ENCODE measurements at places on chromosomes 1 and 21. TPM values are rescaled to one million over a fixed set of nuclear protein-coding genes. Genes with fewer than 3 reads are reported as not detected.

- no peak for DNase-seq
- no peak overlapping the region for H3K4me3 ChIP-seq
- no peak overlapping the region for H3K27ac ChIP-seq
- H3K4me1 ChIP-seq, result no peaks in the 10 kb centered on the region
These were observed 386.6 kb downstream of the KIF26B start for GRCh38 chr1:245541369-245541768.

DNA sequence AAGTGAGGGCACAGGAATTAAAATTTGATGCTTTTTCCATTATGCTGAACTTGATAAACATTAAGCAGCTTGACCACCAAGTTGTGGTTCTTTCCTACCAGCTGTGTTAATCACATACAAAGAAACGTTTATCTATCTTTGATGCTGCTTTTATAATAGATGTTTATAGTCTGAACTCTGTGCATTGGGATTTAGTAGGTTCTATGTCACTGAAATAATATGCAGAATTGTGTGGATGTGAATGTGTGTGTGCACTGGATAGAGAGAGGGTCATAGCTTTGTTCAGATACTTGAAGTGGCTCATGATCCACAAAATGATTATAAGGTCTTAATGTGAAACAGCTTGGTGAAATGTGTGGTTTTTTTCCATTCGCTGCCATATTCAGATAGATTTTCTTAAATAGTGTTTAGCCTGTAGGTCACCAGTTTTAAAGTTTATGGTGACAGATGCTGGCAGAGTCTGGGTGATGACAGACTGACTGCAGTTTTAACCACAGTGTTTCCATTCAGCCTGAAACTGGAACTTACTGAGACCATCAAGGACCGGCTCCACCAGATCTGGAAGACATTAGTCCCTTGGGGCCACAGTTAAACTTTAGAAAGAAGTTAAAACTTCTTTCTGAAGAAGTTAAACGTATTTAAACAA, 10.2 kb downstream of the DDI2 start:
- no peak overlapping the region for H3K27ac ChIP-seq
- no peaks in the 10 kb centered on the region for H3K4me1 ChIP-seq

GRCh38 chr1:117892512-117892911, 36.9 kb downstream of the GDAP2 start:
- H3K36me3 ChIP-seq, result no peaks in the 10 kb centered on the region
- no peak overlapping the region for H3K4me3 ChIP-seq
- H3K27me3 ChIP-seq, result no peaks in the 10 kb centered on the region
- H3K4me1 ChIP-seq, result no peaks in the 10 kb centered on the region

DNA sequence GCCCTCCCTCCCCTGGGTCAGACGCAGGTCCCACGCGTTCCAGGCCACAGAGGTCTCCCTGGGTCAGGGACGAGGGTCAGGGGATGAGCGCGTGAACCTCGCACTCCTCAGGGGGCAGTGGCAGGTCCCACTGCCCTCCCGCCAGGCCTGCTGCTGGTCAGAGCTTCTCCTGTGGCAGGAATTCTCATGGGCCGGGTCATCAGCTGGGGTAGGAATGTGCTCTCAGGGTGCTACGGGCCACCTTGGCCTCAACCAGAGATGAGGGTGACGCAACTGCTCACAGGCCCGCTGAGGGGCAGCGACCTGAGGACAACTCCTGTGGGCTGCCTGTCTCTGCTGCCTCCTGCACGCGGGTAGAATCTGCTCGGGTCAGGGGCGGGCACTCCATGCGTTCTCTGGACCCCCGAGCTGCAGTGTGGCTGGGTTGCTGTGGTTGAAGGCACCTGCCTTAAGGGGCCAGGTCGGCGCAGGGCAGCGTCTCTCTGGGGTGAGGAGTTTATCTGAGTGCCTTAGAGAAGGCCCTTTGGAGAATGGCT, 128.8 kb downstream of the PRDM16 start:
- no peak overlapping the region for H3K4me3 ChIP-seq
- no peak for DNase-seq
- no peak overlapping the region for H3K27ac ChIP-seq
- H3K36me3 ChIP-seq, result no peaks in the 10 kb centered on the region
- no peaks in the 10 kb centered on the region for H3K27me3 ChIP-seq
- no peaks in the 10 kb centered on the region for H3K4me1 ChIP-seq

DNA sequence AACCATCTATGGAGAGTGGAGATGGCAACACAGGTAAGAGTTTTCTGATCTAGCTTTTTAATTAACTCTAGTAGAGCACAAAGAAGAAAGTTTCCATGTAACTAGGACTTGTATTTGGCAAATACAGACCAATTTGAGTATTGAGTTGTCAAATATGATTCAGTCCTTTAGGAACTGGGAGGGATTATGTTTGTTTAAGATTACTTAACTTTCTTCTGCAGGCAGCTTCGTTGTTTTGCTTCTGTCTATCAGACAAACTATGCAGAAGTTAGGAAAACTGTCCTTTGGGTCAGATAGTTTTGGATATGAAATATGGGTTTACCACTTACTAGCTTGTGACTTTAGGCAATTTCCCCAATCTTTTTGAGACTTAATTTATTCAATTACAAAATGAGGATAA, 111.8 kb downstream of the POU2F1 start:
- H3K27ac ChIP-seq, result no peak overlapping the region
- no peak overlapping the region for H3K4me3 ChIP-seq
- peaks cover 8% of the 10 kb centered on the region for H3K4me1 ChIP-seq

DNA sequence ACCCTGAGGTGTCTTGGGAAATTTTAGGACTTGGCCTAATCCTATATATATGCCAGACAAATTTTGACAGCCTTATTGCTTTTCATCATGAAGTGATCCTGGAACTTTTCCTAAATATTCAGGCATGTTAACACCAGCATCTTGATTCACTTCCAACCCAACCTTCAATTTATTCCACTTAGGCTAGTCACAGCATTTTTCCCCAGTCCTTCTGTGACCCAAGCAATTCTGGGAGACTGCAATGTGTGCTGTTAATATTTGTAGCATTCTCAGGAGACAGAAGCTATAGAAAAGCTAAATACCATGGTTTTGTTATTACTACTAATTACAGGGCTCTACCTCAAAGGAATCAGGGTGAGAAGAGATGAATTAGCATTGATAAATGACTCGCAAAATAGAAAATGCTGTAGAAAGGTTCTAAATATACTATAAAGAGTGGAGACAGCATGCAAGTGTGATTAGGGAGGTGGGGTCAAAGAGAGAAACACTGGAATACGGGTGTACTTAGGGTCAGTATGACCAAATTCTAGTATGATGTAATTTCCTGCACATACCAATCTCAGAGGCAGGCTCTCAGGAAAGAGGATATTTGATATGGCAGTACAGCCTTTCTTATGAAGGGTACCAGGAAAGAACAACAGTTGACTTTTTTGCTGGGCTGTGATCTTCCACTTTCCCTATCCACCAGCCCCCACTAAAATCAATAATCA, 29.1 kb downstream of the PRRX1 start:
- peak overlapping the region; percentile 19 for H3K27ac ChIP-seq
- no peaks in the 10 kb centered on the region for H3K36me3 ChIP-seq
- no peaks in the 10 kb centered on the region for H3K4me1 ChIP-seq
- no peak overlapping the region for H3K4me3 ChIP-seq
- no peaks in the 10 kb centered on the region for H3K27me3 ChIP-seq

The OR2T2 gene
- total RNA-seq, result not detected

GRCh38 chr1:110012100-110012780, 22.2 kb upstream of the STRIP1 start:
- H3K27ac ChIP-seq, result peak overlapping the region; percentile 14
- peaks cover 83% of the 10 kb centered on the region for H3K36me3 ChIP-seq
- no peak for DNase-seq
- no peaks in the 10 kb centered on the region for H3K27me3 ChIP-seq
- no peaks in the 10 kb centered on the region for H3K4me1 ChIP-seq

The ASB17 gene
- total RNA-seq, result not detected

DNA sequence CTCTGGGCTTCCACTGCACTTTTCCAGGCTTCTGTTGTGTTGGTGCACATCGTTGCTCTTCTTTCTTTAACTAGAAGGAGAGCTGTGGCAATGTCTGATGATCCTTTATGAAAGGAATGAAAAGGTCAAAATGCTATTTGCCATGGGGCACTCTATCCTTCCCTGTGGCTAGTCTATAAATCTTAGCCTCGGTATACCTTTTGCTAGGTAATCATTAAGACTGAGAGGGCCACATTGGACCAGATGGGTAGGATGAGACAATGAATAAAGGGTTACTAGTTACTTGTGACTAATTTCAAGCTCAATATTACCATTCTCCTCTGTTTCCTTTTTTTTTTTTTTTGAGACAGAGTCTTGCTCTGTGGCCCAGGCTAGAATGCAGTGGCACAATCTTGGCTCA, 89.4 kb upstream of the C1orf87 start:
- DNase-seq, result no peak
- no peaks in the 10 kb centered on the region for H3K36me3 ChIP-seq
- H3K27me3 ChIP-seq, result no peaks in the 10 kb centered on the region
- H3K27ac ChIP-seq, result no peak overlapping the region

The LCE1A gene
- not detected for total RNA-seq

The CD247 gene
- 1.8 TPM for total RNA-seq

DNA sequence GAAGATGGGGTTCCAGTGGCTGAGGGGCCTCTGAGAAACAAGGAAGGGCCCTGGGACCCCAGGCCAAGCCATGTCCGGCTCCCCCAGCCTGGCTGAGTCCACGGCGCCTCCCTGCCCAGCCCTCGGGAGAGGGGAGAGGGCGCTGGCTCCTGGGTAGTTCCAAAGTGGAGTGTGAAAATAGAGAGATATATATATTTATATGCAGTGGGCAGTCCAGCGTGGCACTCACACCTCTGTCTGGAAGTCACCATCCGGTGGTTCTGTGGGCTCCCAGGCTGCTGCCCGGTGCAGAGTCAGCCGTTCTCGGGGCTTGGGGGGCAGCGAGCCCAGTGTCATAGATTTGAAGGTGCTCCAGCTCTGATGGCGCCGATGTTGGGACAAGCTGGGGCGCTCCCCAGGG, 23.4 kb upstream of the COL16A1 start:
- no peak overlapping the region for H3K27ac ChIP-seq
- no peak for DNase-seq
- no peaks in the 10 kb centered on the region for H3K4me1 ChIP-seq
- no peaks in the 10 kb centered on the region for H3K27me3 ChIP-seq

GRCh38 chr1:63405021-63405420, 37.6 kb downstream of the ALG6 start:
- H3K27ac ChIP-seq, result no peak overlapping the region
- DNase-seq, result no peak
- H3K4me3 ChIP-seq, result no peak overlapping the region
- no peaks in the 10 kb centered on the region for H3K4me1 ChIP-seq

DNA sequence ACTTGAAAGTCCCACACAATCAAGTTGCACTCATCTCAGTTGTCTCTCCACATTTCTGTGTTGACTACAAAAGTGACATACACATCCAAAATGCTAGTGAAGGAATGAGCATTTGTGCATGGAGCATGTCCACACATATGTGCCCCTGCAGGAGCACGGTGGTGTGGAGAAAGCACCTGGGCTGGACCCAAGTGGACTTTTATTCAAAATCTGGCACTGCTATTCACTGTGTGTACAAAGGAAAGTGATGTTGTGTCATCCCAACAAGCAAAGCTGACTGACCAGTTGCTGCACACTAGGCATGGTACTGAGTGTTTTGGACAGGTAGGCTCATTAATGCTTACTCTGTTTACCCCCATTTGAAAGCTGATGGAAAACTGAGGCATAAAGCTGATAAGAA, 19.3 kb downstream of the CEP104 start:
- DNase-seq, result no peak
- no peaks in the 10 kb centered on the region for H3K4me1 ChIP-seq
- H3K4me3 ChIP-seq, result no peak overlapping the region
- no peaks in the 10 kb centered on the region for H3K27me3 ChIP-seq
- H3K27ac ChIP-seq, result no peak overlapping the region

GRCh38 chr21:28410256-28410655, 582.4 kb downstream of the LTN1 start:
- H3K4me1 ChIP-seq, result no peaks in the 10 kb centered on the region
- no peaks in the 10 kb centered on the region for H3K27me3 ChIP-seq
- no peaks in the 10 kb centered on the region for H3K36me3 ChIP-seq
- no peak overlapping the region for H3K4me3 ChIP-seq

DNA sequence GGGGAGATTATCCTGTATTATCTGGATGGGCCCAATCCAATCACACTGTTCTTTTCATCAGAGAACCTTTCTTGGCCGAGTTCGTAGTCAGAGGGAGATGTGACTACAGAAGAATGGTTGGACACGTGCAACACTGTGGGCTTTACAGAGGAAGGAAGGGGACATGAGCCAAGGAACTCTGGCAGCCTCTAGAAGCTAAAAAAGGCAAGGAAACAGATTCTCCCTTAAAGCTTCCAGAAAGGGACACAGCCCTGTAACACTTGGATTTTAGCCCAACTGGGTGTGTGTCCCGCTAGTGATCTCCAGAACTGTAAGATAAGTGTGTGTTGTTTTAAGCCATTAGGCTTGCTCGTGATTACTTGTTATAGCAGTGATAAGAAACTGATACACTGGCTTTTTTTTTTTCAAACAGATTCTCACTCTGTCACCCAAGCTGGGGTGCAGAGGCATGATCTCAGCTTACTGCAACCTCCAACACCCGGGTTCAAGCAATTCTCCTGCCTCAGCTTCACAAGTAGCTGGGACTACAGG, 53.9 kb upstream of the FBXO28 start:
- H3K4me3 ChIP-seq, result no peak overlapping the region
- H3K27ac ChIP-seq, result no peak overlapping the region
- H3K36me3 ChIP-seq, result no peaks in the 10 kb centered on the region
- no peaks in the 10 kb centered on the region for H3K4me1 ChIP-seq
- no peaks in the 10 kb centered on the region for H3K27me3 ChIP-seq

The UBE2Q1 gene
- 15.1 TPM for total RNA-seq
